ENCODE measurements at places on chromosomes 2 and 18.

DNA sequence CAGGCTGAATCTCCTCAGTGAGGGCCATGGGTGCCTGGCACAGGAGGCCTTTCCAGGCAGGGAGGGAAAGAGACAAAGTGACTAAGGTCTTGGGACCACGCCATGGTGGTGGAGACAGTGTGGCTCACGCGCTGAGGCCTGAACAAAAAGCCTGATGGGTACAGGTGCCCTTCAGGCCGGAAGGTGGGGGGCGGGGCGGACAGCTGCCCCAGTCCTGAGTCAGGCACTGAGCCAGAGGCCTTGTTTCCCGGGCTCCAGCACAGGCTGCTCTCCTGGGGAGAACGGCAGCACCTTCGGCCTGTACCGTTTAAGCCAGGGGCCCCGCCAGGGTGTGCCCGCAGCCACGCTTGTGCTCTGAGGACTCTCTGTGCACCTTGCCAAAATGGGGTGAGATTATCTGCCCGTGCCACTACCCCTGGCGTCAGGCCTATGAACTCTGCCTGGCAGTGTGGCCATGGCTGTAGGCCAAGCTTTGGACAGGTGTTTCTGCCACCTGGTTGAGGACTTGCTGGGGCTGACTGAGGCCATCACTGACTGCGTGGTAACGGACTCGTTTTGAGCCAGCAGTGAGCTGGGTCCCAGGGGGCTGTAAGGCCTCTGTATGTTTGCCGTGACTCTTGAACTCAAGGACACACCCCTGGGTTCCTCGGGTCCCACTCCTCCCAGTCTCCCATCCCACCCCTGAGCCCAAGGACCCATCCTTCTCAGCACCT, 31.7 kb upstream of the DNMT3A start:
- no peak for DNase-seq

DNA sequence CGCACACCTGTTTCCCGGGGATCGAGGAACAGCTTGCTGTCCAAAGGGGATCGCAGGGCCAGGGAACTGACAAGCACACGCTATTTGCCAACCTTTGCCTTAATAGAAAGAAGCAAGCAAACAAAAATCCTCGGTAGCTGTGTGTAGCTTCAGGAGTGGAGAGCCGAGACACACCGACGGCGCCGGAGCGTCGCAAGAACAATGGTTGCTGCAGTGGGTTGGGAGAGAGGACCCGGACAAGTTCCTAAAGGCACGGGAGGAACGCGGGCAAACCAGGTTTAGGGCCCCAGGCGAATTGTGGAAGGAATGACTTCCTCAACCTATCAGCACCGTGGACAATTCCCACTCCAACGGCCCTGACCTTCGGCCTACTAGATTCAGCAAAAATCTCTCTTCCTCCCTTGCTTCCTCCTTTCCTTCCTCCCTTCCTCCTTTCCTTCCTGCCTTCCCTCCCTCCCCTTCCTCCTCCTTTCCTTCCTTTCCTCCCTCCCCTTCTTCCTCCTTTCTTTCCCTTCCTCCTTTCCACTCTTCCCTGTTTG, 4.9 kb upstream of the NEUROD1 start:
- no peak for DNase-seq

DNA sequence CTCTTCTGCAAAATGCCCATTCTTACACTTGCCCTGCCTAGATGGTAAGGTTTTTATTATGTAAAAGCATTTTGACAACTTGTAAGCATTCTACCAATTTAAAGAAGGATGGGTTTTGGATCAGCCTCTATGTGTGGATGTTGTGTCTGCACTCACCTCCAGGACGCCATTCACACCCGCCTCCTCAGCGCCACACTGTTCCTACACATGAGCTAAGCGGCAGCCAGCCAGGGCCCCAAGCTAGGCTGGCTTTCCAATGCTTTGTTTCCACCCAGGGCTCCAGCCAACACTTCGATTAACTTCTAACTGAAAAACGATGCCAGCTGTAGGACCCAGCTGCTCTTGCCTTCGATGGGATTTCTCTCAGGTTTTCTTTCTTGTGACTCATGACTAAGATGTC, 73.3 kb upstream of the FZD7 start:
- DNase-seq, result no peak

DNA sequence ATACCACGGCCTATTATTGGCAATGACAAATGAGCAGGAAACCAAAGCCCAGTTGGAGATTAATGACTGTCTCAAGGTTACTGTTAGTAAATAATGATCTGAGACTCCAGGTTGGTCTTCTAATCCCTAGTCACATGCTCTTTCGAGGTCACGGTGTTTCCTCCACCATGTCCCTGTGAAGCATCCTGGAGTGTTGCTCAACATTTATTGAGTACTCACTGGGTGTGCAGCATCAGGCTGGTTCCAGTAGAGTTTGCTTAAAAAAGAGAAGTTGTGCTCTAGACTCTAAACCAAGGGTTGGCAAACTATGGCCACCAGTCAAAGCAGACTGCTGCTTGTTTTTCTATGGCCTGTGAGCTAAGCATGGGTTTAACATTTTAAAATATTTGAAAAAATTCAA, 263.8 kb upstream of the ATP5MC3 start:
- no peak for DNase-seq

DNA sequence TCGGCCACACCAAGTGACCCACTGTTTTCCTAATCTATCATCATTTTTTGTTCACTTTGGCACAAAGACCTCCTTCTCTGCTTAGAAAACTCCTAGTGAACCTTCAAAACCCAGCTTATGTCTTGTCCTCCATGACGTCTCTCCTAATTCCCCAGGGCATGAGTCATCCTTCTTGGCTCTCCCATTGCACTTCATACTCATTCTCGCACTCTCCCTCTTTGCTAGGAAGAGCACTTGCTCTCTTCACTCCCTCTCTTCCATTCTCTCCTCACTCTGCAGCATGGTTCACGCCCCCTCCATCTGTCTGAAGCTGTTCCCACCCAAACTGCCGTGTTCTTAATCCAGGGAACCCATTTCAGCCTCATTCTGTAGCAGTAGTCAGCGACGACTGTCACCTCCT, 103.9 kb downstream of the MRO start:
- no peak for DNase-seq

GRCh38 chr2:37894601-37895000, 30.5 kb upstream of the RMDN2 start:
- DNase-seq, result peak; percentile 41

Data from activated CD4-positive, alpha-beta T cell treated with anti-CD3 and anti-CD28 coated beads, Interleukin-2, amount 50 U/mL, for 48 hours (primary cell).